ENCODE measurements at places on chromosomes 6 and 20.

DNA sequence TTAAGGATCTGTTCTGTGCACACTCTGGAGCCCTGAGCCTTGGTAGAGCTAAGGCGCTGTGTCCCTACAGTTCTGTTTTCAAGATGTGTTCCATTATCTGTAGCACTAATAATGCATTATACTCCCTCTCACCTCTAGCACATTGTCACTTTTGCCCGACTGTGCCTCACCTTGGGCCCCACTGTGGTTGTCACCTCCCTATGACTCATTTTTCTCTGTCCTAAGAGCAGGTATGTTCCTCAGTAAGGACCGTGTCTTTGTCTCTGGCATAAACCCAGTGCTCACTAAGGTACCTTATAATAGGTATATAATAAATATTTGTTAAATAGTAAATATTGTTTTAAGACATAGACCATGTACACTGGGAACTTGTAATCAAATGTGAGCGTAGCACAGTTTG is 942.5 kb upstream of the CITED2 start:
- no peak for DNase-seq

GRCh38 chr6:150589852-150590251 is 9.8 kb upstream of the PLEKHG1 start:
- no peak for DNase-seq

DNA sequence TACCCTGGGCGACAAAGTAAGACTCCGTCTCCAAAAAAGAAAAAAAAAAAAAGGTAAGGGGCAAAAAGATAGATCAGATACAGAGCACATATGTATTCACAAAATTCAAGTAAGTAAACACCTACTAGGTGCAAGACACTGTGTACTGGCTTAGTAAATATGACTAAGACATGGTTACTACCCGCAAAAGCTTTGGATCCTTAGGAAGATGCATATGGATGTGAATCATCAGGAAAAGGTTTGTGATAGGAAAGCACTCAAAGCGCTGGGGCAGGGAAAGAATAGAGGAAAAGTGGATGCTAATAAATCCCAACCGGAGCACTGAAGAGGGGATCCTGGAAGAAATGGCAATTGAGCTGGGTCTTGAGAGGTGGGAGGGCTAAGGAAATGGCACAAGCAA is 118.8 kb upstream of the FAM184A start:
- DNase-seq = no peak

DNA sequence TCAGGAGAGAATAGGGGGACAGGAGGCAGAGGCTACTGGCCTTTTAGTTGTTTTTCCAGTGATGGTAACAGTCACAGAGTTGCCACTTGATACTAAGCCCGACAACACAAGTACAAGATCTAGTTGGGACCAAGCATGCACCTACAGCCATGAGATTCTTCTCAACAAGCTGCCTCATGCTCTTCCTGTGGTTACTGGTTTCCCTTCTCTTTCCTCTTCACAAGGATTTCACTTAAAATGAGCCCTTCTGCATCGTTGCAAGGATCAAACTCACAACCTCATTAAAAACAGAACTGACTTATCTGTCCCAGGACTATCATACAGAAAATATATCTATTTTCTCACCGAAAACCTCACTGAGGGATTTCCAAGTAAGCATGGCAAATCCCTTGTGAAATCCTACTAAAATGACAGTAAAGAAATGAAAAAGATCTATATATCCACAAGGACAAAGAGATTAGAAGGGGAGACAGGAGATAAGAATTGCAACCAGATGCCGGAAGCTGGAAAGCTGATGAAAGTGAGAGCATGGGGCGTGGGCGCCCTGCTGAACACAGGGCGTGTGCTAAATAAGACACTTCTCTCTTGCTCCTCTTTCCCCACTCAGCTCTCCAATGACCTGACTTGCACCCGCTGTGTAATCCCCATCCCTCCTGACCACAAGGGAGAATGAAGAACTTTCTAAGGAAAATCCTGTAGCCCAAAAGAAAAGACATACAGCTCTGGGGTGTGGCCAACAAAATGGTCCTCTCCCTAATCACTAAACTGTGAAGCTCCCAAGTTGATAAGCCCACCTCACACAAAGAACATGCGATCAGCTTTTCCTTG is 13.4 kb downstream of the MTFR2 start:
- DNase-seq = no peak

DNA sequence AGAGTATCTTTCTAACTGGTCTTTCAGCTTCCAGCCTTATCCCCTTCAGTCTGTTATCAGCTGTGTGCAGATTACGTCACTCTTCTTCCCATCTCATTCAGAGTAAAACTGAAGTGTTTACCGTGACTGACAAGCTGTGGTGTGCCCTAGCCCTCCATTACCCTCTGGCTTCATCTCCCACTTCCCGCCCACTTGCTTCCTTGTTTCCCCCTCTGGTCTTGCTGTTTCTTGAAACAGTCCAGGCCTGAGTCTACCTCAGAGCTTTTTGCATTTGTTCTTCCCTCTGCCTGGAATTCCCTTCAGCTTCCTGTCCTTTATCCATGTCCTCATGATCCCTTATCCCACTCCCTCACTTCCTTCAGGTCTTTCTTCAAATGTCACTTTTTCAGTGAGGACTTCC is 66.9 kb downstream of the CARMIL1 start:
- no peak for DNase-seq

- no peak for DNase-seq
Measured at GRCh38 chr6:52435345-52435744, 15.2 kb downstream of the EFHC1 start.

Data from stimulated activated CD4-positive, alpha-beta T cell treated with anti-CD3 and anti-CD28 coated beads, Interleukin-15, amount 100 ng/mL, for 1 hour (primary cell).